Hematopoietic multipotent progenitor cell (in vitro differentiated cells): ENCODE measurements at places on chromosomes 3 and 15.

DNA sequence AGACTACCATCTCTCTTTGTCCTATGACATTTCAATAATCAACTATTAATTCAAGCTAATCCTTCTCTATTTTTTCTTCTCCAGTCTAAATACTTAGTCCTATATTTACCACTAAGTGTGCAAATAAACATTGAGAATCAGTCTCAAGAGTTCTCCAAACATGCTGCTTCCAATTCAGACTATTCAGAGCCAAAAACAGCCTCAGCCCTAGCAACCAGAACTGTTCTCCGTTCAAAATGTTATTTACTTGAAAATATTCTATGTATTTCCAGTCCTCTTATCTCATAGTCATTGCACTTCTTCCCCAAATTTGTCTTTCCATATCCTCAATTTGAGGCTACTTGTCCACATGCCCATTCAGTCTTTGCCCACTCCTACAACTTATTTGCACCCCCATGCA lies 805.5 kb downstream of the IGSF11 start:
- no peak for DNase-seq

DNA sequence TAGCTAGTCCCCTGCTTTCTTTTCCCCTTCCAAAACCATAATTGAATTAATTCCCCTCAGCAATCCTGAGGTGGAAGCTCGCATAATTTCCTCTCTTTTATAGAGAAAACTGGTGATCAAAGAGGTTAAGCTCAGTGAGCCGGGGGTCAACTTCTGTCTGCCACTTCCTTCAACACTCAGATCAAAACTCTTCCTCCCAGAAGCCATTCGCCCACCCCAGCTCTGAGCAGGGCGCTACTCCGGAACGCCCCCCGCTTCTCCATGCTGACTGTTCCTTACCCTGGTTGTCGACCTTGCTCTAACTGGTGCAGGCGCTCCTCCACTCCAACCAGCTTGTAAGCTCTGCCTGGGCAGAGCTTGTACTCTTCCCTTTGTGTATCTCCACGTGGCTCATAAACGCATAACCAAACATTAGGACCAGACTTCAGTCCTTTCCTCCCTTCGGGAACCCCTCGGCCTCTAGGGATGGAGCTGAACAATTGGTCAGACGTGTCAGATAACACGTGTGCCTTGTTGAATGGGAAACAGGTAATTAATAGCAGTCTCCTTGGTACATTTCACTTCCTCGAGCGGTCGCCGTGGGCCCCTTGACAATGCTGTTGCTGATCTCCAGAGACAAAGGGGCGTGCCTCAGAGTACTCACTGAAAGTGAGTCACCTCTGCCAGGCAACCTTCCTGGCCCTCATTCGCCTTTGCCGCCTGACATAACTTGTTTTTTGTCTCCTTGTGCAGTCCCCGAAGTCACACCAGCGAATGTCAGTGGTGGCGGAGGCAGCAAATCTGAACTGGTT lies 71.8 kb downstream of the IL5RA start:
- DNase-seq, result no peak

- no peak for DNase-seq
These were observed 30.2 kb downstream of the RNU5B-1 start for GRCh38 chr15:65334586-65335231.

DNA sequence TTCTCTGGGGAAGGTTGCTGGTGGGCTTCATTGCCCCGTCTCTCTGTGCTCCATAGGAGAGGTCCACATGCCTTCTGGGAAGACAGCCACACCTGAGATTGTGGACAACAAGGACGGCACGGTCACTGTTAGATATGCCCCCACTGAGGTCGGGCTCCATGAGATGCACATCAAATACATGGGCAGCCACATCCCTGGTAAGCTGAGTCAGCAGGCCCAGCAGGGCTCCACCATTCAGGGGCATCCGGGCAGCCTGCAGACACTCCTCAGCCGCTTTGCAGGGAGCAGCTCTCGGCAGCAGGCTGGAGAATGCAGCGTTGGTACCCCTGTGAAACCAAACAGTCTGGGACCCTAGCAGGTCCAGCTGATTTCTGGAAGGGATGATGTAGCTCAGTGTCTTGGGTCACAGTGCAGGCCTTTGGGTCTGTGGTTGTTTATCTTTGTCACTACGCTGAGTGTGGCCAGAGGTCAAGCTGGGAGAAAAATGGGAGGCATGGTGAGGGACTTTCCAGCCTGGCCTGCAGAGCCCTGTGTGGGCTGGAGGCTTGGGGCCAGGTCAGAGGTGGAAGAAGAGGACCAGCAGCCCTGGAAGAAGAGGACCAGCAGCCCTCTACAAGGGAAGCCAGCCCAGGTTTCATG lies 67.2 kb downstream of the DNASE1L3 start:
- DNase-seq, result no peak

- DNase-seq, result no peak
These were observed 102.7 kb downstream of the OSBPL10 start for GRCh38 chr3:31878231-31878838.

DNA sequence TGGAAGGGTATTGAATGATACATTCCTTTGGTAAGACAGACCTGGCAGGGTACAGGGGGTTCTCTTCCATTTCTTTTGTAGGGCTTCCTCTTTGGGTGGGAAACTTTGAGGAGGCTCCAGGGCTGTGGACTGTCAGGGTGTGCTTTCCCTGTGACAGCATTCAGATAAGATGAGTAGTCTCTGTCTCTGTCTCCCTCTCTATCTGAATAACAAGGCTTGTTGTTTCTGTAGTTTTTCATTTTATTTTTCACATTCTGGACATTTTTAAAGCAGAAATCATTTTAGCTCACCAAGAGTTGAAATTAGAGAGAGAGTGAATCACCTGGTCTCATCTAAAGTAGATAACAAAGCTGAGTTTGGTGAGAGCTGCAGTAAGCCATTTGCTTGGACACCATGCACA lies 100.8 kb upstream of the TPM1 start:
- no peak for DNase-seq

- no peak for DNase-seq
These were observed 50.4 kb downstream of the FLNB start for GRCh38 chr3:58058361-58059263.

- DNase-seq, result peak; percentile 3
These were observed 55.0 kb downstream of the CFAP20DC start for GRCh38 chr3:58994746-58995330.

GRCh38 chr3:40763807-40764206 lies 239.0 kb downstream of the ZNF621 start:
- no peak for DNase-seq

DNA sequence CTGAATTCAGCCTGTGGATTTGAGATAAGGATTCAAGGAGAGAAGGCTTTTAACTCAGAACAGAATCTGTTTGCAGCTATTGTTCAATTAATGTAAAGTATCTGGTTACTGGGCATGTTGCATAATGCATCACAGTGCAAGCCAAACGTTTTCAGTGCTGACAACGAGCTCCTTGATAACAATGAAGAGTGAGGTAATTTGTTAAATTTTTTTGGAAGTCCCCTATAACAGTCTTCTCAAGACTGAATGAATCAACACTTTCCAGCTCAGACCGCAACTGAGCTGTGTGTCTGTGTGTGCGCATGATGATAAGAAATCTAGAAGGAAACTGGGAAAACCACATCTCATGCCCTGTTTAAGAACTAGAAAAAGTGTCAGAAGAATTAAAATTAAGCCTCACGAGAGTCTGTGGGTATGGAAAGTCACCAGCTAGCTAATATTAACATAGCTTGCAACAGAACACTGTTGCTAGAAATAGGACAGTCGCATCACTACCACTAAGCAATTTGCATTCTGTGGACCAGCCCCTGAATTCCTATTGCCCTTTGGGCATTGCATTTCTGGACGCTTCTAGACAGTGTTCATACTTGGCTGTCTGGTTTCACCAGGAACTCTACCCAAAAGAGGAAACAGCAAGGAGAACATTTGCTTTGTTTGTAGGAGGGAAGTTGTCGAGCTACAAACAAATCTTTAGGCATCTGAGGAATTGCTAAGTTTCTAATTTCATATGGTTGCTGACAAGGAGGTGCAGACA lies 43.7 kb upstream of the ATP2C1 start:
- peak; percentile 99 for DNase-seq

DNA sequence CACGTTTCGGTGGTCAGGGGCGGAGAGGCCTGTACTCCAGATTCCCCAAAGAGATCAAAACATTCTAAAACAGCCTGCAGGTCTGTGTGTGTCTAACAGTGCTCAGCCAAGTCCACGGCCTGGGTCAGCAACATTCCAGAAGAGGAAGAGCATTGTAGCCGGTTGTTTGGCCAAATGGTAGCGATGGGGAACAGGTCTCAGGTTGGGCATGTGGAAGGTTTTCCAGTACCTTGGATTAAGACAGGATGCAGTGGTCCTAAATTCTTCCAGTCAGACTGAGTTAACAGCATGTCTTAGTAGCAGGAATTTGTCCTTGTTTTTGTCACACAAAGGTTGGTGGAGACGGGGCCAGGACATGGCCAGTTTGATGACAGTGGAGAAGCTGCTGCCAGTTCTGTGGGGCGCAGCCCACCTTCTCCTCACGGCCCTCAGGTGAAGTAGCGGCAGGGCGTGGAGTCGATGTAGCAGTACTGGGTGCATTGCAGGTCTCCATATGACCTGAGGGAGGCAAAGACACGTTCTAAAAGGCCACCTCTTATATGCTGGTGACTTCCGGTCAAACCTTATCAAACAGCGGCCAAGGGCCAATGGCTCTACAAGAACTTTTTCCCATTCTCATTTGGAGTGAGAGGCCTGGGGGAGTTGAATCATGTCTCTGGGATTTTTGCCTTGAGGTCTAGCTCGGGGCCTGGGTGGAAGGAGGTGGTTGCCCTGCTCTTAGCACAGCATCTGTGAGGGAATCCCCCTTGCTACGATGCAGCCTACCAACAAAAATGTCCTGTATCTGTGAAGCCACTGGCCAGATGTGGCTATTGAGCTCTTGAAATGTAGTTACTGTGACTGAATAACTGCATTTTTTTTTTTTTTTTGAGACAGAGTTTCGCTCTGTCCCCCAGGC lies 24.1 kb downstream of the EAF1 start:
- DNase-seq, result no peak

- DNase-seq, result no peak
These were observed 187.5 kb downstream of the NAALADL2 start for GRCh38 chr3:175046601-175047000.

- no peak for DNase-seq
These were observed 147.3 kb downstream of the THSD4 start for GRCh38 chr15:71262599-71262998.

DNA sequence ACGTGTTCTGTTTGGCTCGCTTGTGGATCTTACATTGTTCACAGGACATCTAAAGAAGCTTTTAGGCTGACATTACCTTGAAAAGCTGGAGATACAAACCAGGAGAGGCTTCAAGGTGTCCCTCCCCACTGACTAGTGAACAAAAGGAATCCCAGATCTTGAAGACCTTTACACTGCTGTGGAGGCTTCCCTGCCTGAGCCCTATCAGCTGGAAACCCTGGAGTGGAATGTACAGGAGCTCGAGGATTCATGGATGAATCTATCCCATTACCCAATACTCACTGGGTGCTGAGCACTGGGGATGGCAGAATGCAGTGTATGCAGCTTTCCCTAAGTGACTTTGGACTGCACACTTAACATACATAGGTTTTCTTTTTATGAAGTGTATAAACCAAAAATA lies 82.3 kb upstream of the MFGE8 start:
- no peak for DNase-seq

DNA sequence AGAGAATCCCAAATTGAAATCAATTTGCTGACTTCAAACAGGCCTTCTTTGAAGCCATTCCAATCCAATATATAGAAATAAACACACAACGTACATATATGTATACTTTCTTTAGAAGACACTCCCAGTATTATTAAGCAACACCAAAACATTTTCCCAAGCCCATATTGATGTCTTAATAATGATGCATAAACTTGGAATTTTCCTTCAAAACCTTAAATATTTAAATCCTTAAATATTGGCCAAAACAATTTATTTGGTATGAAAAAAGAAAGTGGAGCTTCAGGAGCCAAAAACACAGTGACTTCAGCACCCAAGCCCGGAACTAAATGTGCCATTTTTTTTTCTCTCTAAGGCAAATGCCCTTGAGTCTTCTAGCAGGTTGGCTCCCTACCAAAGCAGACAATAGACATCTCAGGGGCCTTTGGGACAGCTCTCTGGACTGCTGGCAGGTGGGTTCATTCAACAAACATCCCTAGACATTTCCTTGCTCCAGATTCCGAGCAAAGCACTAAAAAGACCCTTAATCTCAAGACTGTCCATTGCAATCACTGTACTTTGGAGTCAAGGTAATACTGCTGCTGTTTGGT lies 384.7 kb downstream of the NTRK3 start:
- no peak for DNase-seq

GRCh38 chr3:30495172-30496065 lies 111.0 kb upstream of the TGFBR2 start:
- DNase-seq, result no peak

DNA sequence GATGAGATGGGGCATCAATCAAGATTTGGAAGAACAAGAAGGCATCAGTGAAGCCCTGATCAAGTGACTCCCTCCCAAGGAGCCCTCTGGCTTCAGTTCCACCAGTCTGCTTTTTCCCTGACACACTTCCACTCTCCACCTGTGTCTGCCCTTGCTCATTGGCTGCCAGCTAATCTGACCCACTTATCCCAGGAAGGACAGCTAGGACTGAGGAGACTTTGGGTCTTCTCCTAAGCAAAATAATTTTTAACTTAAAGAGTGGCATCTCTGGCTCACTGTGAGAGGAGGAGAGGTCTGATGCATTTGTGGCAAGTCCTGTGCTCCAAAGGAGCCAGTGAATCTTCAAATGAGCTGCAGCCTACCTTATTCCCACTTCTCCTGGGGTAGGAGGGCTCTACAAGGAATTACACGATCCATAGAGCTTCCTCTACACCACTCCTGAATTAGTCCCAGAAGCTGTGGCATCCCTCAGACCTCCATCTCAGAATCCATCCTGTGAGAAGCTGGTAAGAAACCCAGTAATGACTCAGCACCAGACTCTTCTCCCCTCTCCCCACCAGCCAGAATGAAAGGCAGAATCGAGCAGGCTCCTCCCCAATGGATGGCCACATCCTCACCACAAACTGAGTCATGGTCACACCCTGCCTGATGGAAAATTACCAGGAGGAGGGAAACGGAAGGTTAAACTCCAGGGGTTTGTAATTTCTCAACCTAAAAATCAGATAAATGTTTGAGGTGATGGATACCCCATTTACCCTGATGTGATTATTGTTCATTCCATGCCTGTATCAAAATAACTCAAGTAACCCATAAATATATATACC lies 6.3 kb upstream of the PKM start:
- peak; percentile 90 for DNase-seq

DNA sequence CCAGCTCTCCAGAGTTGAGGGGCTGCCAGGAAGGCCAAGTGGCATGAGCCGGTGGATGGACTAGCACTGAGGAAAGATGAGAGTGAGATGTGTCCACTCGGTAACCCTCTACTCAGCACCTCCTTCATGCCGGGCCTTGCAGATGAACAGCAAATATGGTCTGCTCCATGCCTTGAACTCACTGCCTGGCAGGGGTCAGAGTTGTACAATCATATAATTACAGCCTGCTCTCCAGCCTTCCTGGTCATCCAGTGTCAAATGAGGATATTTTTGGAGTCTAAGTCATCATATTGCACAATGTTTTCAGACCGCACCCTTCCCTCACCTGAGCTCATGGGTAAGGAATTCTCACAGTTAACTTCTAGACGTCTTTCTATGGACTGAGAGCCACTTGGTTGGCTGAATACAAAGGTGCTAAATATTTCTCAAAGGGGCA lies 4.9 kb downstream of the MGLL start:
- DNase-seq, result no peak
